ENCODE measurements at places on chromosomes 4 and X.
A peak's percentile ranks its signal among the peaks of the same experiment; 100 is the strongest.

- no peak for DNase-seq
Observed at GRCh38 chr4:111502626-111503025, 642.6 kb upstream of the FAM241A start.

DNA sequence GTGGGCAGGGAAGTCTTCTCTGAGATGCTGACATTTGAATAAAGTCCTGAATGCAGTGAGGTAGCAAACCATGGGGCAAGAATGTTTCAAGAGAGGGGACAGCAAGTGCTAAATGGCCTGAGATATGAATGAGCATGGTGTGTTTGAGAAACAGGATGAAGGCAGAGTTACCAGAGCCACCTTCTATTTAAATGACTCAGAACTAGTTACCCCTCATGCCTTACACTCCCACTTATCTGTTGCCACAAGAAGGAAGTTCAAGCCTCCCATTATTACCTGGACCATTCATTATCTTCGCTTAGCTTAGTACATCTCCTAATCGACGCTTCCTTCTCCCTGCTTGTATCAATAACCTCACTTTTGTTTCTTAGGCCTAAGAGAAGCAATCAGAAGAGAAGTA is 67.7 kb upstream of the STARD8 start:
- no peak for DNase-seq

- no peak for DNase-seq
Observed at GRCh38 chr4:181289198-181289597, 954.0 kb upstream of the TENM3 start.

DNA sequence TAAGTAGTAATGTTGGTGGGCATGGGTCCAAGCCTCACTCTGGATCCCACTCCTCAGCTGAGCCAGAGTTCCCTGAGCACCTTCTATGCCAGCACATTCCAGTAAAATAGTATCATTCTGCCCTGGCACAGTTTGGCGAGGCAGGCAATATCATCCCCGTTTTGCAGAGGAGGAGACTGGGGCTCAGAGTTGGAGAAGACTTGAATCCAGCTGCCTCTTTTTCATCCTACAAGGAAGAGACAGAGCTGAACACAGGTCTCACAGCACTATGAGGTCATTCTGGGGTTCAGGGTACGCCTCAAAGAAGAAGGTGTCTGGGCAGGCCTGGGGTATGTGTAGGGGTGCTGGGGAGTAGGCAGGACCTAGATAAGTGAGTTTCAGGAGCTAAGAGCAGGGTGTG is 103.9 kb upstream of the STX18 start:
- DNase-seq: no peak

GRCh38 chrX:28177202-28177601 is 196.0 kb upstream of the DCAF8L1 start:
- no peak for DNase-seq

DNA sequence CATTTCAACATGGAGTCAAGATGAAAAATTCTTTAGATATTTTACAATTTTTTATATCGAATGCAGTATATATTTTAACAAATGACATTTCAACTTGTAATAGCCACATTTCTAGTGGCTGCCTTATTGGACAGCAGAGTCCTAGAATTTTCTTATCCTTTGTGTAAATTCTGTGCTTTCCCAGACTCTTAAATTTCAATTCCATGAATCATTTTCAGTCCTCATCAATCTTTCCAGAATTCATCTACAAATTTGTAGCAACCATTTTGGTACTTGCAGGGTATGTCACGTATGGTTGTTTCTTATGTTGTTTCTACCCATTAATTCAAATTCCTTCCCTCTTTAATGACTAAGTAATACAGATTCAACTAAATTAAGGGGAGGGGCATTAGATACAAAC is 2.7 kb downstream of the PAICS start:
- no peak for DNase-seq

DNA sequence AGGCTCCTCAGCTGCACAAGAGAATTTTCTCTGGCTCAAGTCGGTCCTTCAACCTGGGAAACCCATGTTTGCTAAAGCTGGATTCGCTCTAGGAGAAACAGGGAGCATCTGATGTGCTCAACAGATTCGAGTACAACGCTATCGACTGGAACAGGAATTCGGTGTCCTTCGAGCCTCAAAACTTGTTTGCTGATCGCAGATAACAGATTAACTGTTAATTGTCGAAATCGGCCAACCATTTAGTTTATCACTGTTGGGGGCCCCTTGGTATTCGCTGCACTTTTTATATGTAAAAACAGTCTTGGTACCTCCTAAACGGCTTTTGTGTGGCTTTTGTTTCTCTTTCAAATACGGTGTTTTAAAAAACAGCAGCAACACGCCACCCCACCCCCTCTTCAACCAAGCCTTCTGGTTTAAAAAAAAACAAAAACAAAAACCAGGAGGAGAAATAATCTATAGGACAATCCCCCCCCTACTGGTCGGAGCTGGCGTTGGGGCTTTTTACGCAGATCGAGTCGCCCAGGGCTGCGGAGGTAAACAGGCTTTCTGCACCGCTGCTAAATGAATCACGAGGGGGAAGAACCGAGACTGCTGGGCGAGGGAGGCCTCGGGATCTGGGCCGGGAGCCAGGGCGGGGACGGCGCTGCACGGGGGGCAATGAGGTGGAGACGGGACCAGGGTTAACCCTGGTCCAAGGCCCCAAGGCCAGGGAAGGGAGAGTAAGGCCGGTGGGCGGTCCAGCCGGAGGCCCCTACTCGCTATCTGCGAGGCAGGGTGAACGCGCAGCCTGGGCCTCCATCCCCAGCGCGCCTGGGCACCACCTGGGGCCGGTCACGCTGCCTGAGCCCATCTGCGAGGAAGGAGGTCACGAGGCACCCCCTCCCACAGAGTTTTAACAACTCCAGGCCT is 71.7 kb upstream of the BCOR start:
- DNase-seq: peak; percentile 54

- DNase-seq: no peak
Observed at GRCh38 chrX:26562156-26562555, 346.2 kb downstream of the MAGEB5 start.
